Right renal cortex interstitium (tissue), 3 donors: ENCODE measurements at places on chromosomes 2 and 18. TPM values are rescaled to one million over a fixed set of nuclear protein-coding genes. Genes with fewer than 3 reads are reported as not detected.

The VIT gene
- polyA plus RNA-seq, result not detected

The SMC6 gene
- 35.8 TPM for polyA plus RNA-seq

The HOXD1 gene
- 11.3 TPM for polyA plus RNA-seq

The TSPYL6 gene
- polyA plus RNA-seq, result not detected

The SULT1C4 gene
- polyA plus RNA-seq, result 41.4 TPM

The GAD1 gene
- polyA plus RNA-seq, result 1.2 TPM

The KLHL41 gene
- 1.3 TPM for polyA plus RNA-seq

The CD226 gene
- polyA plus RNA-seq, result 2.5 TPM

The ATP6V1C2 gene
- 5.9 TPM for polyA plus RNA-seq

The GTF2A1L gene
- not detected for polyA plus RNA-seq

GRCh38 chr2:134458950-134459349 lies 205.1 kb downstream of the MGAT5 start:
- no peak for DNase-seq

DNA sequence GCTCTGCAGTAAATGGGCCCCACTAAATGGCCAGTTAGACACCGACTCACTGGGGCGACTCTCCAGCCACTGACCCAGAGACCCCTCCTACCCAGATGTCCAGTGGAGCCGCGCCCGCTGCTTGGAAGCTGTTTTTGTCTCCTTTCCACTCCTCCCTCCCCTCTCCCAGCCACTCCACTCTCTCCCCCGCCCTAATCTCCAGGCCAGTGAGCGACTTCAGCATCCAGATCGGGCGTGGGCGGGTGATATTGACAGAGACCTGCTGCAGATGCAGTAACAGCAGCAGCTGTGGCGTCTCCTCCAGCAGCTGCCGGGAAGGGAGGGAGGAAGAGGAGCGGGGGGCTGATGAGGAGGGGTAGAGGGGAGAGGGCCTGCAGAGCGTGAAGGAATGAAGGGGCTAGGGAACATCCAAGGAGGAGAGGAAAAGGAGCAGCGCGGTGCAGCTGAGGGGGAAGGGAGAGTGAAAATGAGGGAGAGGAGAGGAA lies at the start of gene SCN7A:
TSS of gene SCN7A (minus strand) at position 110 of the 485 bp plus-strand sequence. CDS start 16,553 bp downstream, outside the sequence.
- DNase-seq, result peak; percentile 64

DNA sequence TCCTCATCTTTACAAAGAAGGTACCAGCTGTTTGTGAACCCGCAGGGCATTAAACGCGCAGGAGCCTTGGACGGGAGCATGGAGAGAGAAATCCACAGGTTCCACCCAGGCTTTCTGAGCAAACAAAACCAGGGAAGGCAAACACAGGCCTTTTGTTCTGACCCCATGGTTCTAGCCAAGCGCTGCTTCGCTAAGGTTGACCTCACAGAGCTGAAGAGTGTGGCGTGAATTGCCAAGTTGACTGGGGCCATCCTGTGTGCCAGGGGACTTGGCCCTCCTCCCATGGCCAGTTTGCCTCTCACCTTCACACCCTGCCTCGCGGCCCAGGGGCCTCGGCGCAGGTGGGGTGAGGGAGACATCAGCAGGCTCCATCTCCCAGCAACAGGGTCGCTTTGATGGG lies 74.1 kb downstream of the VAPA start:
- DNase-seq, result no peak

GRCh38 chr2:39381653-39382052 lies 55.4 kb downstream of the MAP4K3 start:
- no peak for DNase-seq

GRCh38 chr18:56468396-56468795 lies 170.0 kb downstream of the TXNL1 start:
- DNase-seq, result no peak

GRCh38 chr2:12064153-12064552 lies 317.7 kb downstream of the LPIN1 start:
- DNase-seq, result no peak

- no peak for DNase-seq
Observed at GRCh38 chr2:196263181-196263747, 91.9 kb upstream of the STK17B start.

DNA sequence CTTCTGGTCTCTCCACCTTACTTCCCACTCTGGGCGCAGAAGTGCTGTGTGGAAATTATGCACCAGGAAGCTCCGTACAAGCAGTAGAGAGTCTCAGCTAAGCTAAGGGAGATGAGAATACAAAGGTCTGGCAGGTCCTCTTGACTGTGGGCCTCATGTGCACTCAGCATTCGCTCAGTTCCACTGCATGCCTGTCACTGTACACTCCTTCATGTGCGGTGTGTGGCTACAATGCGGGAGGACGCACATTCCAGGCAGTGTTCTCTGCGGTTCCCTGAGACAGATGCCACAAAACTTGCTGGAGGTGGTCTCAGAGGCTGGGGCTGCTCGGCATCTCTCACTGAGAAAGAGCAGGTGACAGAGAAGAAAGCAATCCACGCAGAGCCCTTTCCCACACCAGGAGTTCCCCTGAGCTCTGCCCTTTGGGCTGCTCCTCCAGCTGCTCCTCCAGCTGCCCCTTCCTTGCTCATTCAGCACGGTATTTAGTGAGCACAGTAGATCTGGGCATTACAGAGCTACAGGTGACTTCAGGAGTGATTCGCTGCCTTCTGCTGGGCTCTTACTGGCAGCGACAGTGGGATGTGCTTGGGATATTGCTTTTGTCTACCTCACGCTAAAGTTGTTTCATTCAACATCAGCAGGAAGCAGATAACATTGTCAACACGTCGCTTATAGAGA lies 176.6 kb downstream of the SH3RF3 start:
- no peak for DNase-seq

- DNase-seq, result no peak
Observed at GRCh38 chr2:230863442-230864121, 1.2 kb upstream of the ITM2C start.

GRCh38 chr2:127698553-127699355 lies 2.5 kb upstream of the SFT2D3 start:
- DNase-seq, result no peak

GRCh38 chr2:109373791-109374547 lies 239.8 kb downstream of the SEPTIN10 start:
- DNase-seq, result no peak

DNA sequence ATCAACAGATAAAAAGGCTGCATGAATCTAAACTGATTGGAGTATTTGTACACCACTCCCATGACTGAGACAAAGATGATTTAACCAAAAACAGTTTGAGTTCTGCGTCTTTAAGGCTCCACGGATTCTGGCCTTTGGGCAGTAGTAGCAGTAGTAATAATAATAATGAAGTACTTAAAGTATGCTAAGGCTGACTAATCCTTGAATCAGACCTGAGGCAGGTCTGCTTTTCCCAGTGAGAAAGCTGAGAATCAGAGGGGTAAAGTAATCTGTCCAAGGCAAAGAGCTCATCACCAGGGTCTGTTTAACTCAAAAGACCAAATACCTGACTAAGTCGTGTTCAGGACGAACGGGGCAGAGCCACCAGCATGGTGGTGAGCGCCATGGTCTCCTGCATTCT lies 61.4 kb downstream of the ID2 start:
- no peak for DNase-seq

DNA sequence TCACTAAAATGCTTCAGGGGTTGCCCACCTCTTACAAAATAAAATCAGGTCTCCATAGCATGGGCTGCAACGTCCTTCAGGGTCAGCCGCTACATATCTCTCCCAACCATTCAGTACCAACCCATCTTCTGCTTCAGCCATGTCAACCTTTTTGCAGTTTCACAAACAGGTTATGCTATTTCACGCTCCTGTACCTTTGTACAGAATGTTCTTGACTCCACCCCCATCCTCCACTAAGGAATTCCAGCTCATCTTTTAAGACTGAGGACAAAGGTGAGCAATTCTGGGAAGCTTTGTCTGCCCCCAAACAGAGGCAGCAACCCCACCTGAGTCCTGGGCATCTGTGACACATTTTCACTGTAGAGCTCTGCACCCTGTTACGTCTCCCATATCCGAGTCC lies 8.8 kb upstream of the EVA1A start:
- no peak for DNase-seq

- DNase-seq, result no peak
Observed at GRCh38 chr18:29644276-29644675, 1398.3 kb downstream of the DSC3 start.

DNA sequence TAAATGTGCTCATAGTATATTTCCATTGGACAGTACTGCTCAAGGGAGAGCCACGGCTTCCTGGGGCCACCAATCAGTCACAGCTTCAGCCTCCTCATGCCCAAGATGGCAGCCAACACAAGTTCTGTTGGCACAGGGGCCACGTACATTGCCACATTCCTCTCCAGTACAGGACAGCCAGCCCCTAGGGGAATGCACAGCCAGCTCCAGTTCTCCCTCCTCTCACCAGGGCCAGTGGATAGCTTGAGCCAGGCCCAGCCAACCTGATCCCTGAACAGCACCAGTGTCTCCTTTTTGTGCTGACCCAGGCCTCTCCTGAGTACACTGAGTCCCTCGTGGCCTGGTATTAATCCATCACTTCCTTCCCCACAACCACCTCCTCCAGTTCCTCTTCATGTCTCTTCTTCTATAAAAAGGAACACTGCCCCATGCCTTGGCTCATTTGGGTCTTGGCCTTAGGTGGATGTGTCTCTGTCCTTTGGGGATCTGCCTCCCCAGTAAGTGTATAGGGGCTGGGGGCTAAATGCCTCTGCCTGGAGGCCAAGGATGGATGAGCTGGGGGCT lies 168.7 kb downstream of the TNS1 start:
- no peak for DNase-seq

DNA sequence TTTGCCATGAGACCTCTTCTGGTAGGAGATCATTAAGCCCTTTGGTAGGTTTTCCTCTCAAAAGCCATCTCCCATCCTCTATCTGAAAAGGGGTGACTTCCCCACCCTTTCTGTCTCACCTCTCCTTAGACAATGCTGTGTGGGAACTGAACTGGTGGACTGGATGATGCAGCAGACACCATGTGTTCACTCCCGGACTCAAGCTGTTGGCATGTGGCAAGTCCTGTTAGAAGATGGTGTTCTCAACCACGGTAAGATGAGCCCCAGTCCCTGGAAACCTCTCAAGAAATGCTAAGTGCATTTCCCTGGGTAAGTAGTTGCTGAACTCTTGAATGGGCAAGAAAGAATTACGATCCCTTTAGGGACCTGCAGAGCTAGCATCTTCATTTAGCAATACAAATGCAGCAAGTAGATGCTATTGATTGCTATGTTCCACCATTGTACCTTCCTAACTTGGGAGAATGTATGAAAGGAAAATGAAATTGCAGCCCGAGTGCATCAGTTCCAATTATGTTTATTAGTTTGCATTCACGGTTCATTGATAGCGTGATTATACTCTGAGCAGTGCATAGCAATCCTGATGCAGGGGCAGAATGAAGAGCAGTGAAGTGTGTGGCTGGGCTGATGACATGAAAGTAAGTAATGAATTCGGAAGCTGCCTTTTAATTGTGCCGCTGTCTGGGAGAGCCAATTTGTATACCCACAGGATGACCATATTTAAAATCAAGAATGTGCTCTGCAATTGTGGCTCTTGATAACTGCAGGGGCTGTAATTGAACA lies 110.0 kb upstream of the MAP3K20 start:
- no peak for DNase-seq

DNA sequence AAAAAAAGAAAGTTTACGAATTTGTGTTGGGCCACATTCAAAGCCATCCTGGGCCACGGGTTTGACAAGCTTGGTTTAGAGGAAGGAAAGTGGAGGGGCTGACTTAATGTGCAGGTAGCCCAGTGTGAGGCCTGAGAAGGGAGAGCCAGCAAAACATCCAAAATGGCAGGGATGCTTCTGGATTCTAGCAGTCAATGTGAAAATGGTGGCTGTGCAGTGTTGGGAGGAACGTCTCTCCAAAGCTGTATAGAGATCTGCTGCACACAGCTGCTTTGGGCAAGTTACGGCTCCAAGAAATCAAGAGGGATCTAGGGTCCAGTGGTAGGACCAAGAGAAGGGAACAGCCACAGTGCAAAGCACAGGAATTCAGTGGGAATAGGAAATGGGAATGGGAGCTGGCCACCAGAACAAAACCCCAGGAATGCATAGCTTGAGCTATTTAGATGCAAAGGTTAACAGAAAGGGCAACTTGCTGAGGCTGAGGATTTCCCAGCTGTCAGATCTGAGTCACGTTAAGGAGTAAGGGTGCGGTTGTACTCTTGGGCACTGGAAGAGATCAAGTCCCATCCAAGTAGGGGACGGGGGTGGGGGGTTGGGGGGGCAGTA lies 70.6 kb downstream of the B3GNT2 start:
- DNase-seq, result no peak

DNA sequence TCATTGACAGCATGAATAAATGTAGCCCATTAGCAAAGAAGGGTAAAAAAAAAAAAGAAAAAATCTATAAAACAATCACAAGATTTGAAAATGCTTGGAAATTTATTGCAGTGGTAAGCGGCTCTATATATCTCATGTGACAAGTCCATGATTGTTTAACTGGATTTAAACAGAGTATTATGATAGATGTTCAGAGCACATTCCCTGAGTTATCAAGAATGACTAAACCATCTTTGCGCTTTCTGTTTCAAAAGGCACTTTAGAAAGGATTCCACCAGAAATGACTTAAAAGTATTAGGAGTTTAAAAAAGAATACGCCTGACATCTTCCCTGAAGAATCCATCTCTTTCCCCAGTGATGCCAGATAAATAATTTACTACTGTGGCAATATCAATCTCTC lies 409.5 kb upstream of the UBE2E3 start:
- no peak for DNase-seq

GRCh38 chr18:61702007-61702406 lies 190.8 kb downstream of the RNF152 start:
- no peak for DNase-seq

GRCh38 chr2:164562666-164563065 lies 58.6 kb downstream of the GRB14 start:
- no peak for DNase-seq
